ENCODE measurements at places on chromosomes 1 and 21.
A peak's percentile ranks its signal among the peaks of the same experiment; 100 is the strongest.

- no peak for DNase-seq
These were observed 39.0 kb upstream of the DIPK1A start for GRCh38 chr1:93000291-93000690.

- DNase-seq, result no peak
These were observed 6.1 kb upstream of the LDLRAP1 start for GRCh38 chr1:25537153-25537831.

- no peak for DNase-seq
These were observed 14.4 kb downstream of the PPFIA4 start for GRCh38 chr1:203040513-203041275.

GRCh38 chr1:18109756-18110597 is 2.4 kb downstream of the IGSF21 start:
- no peak for DNase-seq

- DNase-seq, result peak; percentile 77
These were observed 23.2 kb upstream of the LSM10 start for GRCh38 chr1:36420836-36421317.

DNA sequence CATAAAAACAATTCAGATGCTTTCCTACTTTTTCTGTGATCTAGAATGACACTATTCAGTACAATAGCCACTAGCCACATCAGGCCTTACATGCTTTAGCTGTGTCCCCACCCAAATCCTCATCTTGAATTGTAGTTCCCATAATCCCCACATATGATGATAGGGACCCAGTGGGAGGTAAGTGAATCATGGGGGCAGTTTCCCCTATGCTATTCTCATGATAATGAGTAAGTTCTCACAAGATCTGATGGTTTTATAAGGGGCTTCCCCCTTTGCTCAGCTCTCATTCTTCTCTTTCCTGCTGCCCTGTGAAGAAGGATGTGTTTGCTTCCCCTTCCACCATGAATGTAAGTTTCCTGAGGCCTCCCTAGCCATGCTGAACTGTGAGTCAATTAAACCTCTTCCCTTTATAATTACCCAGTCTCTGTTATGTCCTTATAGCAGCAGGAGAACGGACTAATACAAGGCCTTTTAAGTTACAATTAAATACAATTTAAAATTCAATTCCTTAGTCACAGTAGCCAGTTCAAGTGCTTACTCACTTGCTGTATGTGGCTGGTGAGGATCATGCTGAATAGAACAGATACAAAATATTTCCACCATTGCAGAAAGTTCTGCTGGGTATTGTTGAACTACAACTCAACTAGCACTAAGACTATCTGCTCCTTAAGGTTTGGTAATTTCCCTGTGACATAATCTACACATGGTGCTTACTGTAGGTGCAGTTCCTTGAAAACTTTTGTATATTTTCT is 106.7 kb downstream of the SCMH1 start:
- DNase-seq, result no peak

DNA sequence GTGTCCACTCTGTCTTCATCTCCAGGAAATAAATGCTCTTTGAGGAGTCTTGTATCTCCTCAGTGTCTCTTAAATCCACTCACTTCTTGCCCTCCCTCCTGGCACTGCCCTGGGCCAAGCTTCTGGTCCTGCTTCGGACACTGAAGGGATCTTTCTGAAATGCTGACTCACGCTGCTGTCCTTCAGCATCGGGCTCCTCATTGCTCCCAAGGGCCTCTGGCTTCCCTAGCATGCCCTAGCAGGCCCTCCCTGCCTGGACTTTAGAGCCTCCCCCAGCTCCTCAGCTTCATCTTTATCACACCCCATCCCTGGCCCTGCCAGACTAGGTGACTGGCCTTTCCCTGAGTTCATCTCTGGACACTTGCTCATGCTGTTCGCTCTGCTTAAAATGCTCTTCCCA is 96.6 kb downstream of the FOXD2 start:
- no peak for DNase-seq

- peak; percentile 83 for DNase-seq
These were observed 11.9 kb upstream of the TCP10L start for GRCh38 chr21:32597205-32597604.

DNA sequence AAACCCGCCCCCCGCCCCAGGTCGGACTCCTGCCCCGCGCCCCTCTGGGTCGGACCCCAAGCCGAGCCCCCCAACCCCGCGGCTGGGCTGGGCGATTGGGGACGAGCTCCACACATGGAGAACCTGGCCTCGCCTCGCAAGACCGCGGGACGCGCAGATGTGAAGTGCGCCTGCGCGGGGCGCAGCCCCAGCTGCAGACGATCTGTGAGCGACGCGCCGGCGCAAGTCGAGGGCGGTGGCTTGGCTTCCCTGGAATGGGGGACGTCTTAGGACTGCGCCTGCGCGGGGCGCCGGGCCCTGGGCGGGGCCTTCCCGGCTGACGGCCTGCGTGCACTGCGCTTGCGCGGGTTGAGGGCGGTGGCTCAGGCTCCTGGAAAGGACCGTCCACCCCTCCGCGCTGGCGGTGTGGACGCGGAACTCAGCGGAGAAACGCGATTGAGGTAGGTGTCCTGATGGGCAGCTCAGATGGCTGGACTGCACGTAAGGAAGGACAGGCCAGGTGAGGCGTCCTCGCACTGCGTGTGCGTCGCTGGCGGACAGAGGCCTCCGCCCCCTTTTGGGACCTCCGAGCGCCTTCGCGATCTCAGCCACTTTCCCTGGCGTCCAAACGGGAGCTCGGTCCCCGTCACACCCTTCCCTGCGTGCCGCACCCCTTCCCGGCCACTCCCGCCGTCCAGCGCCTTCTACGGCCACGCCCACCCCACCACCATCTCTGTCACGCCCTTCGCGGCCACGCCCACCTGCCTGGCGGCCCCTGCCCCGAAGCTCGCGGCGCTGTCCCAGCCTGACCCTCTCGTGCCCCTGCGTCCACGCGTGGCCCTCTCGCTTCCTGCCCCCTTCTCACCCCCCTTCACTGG is at the start of gene PRMT2:
PRMT2 (plus strand) TSS at position 351 of the 857 bp plus-strand sequence. CDS start 1,278 bp downstream, outside the sequence.
- DNase-seq, result peak; percentile 97

- DNase-seq, result peak; percentile 92
These were observed 73.3 kb downstream of the IFI44 start for GRCh38 chr1:78722947-78723346.

- peak; percentile 10 for DNase-seq
These were observed 56.9 kb downstream of the KIF1B start for GRCh38 chr1:10267319-10267718.

GRCh38 chr1:27628712-27629111 is 6.3 kb downstream of the FGR start:
- no peak for DNase-seq

DNA sequence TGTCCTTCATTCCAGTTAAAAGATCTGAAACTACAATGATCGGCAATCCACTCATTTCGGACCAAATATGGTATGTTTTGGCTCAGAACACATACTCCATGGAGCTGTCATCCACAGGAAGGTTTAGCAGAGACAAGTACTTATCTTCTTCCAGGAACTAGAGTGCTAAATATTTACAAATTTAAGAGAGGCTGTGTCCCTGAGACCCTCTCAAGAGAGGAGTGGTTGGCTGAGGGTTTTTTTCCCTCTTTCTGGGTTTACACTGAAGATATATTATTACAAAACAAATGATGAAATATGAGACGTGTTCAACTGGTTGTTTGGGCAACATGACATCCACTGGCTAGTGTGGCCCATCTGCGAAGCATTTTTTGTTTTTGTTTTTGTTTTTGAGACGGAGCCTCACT is 25.9 kb upstream of the NID1 start:
- no peak for DNase-seq

- DNase-seq, result peak; percentile 88
These were observed 1.3 kb upstream of the UBE4B start for GRCh38 chr1:10031461-10031860.

GRCh38 chr1:15902882-15903281 is 55.4 kb downstream of the SPEN start:
- DNase-seq, result peak; percentile 67

GRCh38 chr1:204921855-204922516 is 51.3 kb downstream of the NFASC start:
- no peak for DNase-seq

GRCh38 chr1:1051127-1051810 is 22.8 kb downstream of the RNF223 start:
- DNase-seq, result no peak

DNA sequence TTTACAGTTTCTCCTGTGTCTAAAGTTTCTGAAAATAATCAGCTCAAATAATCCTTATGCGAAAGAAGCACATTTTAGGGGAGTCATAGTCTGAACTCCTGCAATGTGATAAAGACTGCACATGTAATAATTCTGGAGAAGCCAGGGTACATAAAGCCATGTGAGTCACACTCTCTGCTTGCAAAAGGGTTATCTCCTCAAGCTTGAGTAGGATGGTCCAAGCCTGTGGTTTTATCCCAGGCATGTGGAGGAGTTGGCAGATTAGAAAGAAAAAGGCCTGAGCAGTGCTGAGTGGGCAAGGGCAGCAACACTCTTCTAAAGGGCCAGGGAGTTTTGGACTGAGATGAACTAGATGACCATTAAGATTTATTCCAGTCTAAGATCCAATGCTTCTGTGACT is 220.4 kb downstream of the RHOU start:
- peak; percentile 45 for DNase-seq

DNA sequence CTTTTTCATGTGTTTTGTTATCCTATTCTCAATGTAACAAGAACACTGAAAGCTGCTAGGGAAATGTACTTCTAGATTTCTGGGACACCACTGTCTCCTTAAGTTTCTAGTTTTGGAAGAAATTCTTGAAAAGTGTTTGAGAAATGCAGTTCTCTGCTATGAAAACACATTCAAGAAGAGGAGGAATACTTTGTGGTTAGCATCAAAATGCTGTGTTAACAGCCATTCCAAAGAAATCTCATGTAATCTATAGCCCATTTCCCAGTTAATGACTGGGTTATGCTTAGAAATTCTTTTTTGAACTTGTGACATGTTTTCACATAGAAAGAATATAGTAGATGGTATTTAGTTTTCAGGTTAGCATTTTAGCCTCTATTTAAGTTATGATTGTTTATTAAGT is 6.0 kb downstream of the RAVER2 start:
- DNase-seq, result peak; percentile 26

- no peak for DNase-seq
These were observed 244.8 kb upstream of the VAMP3 start for GRCh38 chr1:7526196-7526866.

DNA sequence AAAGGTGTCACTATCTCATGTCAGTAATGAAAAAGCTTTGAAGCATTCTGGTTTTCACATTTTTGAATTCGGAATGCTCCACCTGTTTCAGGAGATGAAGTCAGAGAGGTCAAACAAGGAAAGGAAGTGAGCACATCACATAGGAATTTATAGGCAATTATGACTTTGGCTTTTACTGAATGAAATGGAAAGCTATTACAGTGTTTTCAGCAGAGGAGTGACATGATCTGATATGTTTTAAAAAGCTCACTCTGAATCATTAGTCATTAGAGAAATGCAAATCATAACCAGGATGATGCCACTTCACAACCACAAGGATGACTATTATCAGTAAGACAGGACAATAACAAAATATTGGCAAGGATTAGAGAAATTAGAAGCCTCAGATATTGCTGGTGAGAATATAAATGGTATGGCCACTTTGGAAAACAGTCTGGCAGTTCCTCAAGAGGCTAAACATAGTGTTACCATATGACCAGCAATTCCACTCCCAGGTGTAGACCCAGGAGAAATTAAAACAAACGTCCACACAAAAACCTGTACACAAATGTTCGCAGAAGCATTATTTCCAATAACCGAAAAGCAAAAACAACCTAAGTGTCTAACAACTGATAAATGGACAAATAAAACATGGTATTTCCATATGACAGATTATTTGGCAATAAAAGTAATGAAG is 7.5 kb downstream of the TAF1A start:
- DNase-seq, result peak; percentile 16

DNA sequence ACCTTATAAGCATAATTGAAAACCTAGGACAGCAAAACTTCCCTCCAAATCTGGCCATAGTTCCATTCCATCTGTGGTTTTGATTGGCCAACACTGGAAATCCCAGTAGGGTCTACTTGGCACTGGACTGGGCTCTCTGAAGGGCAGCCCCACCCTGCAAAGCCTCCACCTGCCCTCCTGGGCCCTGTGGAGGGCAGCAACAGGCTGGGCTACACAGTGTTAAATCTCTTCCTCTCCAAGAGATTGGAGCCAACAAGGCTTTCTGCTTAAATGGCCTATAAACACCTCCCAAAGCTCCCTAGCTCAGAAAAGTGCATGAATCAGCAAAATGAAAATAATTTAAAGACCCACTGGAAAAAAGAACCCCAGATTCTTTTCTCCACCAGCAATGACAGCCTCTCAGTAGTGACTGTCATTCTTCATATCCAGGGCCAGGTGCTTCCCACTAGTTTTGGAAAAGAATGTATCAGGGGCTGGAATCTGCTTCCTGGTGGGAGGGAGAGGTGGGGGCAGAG is 58.5 kb downstream of the BEND5 start:
- no peak for DNase-seq

GRCh38 chr1:111221633-111222291 is 5.8 kb upstream of the CHI3L2 start:
- DNase-seq, result no peak

GRCh38 chr1:38243106-38243505 is 196.5 kb upstream of the POU3F1 start:
- no peak for DNase-seq

DNA sequence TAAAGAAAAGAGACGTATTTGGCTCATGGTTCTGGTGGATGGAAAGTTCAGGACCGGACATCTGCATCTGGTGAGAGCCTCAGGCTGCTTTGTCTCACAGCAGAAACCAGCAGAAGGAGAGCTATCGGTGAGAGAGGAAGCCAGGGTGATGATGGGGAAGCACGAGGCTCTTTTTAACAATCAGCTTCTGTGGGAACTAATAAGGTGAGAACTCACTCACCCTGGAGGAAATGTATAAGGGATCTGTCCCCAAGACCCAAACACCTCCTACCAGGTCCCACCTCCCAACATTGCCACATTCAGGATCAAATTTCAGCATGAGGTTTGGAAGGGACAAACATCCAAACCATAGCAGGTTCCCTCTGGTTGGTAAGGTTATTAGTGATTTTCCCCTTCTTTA is 32.8 kb downstream of the ASTN1 start:
- DNase-seq, result no peak

- DNase-seq, result peak; percentile 79
These were observed 86.9 kb downstream of the UCK2 start for GRCh38 chr1:165914136-165914798.

DNA sequence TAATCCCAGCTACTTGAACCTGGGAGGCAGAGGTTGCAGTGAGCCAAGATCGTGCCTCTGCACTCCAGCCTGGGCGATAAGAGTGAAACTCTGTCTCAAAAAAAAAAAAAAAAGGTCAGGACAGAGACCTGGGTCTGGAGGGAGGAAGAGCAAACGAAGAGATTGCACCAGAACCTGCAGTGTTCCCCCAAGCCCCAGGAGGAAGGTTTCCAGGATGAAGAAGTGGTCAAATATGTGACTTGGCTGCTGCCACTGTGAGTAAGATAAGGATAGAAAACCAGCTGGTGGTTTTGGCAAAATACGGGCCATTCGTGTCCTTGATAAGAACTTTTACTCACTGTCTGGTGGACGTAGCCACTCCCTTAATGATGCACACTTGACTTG is 42.2 kb downstream of the CLDN14 start:
- peak; percentile 88 for DNase-seq
